ENCODE measurements at places on chromosomes 12 and 14.
A peak's percentile ranks its signal among the peaks of the same experiment; 100 is the strongest.

DNA sequence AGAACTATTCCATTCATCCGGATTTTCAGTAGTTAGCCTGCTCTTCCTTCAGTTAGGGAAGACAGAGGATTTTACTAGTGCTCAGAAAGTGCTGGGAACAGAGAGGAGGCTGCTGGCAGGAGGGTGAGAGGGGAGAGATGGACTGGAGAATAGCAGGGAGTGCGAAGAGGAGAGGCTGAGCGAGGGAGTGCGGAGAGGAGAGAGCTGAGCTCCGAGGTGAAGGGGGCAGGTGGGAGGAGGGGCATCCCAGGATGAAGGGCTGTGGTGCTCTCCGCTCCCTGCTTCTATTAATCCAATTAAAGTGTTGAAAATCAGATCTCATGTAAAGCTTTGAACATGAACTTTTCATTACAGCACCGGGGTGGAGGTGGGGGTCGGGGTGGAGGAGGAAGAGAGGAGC is 20.4 kb upstream of the SMOC1 start:
- no peak for DNase-seq

- no peak for DNase-seq
Observed at GRCh38 chr12:42186793-42187192, 42.1 kb upstream of the GXYLT1 start.

- no peak for DNase-seq
Observed at GRCh38 chr12:77062846-77063461, 2.4 kb downstream of the E2F7 start.

GRCh38 chr12:103441437-103442181 is 54.2 kb downstream of the C12orf42 start:
- no peak for DNase-seq

DNA sequence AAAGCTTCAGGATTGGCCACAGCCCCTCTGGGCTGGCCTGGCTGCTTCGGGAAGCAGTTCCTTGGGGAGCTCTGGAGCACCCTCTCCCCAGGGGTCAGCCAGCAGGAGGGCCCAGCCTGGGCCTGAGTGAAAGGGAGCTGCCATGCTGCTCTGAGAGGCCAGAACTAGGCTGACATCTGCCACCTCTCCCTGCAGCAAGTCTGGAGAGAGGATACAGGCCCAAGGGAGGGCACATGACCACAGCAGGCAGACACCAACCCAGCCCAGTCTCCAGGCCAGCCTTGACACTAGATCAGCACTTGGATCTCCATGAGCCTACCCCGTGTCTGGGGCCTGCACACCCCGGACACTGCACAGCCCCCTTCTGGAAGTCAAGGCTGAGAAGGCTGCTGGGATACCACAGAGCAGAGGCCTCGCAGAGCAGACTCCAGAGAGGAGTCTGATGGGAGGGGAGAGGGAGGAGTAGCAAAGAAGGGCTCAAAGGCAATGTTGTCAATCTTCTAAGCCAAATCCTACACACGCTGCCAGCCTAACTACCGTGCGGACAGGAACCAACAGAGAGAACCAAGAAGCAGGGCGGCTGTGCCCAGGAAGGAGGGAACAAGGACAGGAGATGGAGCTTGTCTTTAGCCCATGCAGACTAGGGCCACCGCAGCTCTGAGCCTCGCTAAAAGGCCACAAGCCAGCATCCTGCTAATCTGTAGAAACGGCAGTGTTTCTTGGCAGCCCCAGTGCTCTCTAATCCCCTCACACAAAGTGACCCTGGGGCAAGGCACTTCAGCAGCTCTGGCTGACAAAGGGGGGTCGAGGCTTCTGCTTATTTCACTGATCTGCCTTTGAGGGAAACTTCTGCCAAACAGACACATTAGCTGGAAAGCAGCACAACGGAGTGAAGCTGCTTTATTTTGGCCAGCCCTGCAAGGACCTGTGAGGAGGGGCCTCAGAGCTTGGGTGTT is 12.9 kb downstream of the COL2A1 start:
- DNase-seq = no peak

DNA sequence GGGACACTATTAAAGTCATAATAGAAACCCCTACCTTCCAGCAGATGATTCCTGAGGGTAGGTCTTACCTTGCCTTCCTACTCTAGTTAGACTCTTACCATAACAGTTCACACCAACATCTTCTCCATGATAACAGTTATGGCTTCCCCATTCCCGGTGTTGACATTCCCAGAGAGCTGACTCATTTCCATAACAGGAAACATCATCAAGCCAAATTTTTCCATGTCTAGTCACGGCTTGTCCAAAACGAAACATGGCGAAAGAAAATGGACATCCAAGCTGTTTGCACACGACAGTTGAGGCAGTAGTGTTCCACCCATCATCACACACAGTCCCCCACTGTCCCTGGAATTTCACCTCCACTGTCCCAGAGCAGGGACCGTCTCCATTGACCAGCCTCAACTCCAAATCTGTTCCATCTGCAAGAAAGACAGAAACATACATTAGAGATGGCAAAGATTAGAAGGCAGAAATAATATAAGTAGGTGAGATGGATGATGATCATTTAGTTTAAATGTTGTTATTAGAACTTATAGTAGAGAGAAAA is 10.6 kb downstream of the CD163L1 start:
- no peak for DNase-seq

- DNase-seq = no peak
Observed at GRCh38 chr14:35158951-35159653, 36.8 kb downstream of the PRORP start.

DNA sequence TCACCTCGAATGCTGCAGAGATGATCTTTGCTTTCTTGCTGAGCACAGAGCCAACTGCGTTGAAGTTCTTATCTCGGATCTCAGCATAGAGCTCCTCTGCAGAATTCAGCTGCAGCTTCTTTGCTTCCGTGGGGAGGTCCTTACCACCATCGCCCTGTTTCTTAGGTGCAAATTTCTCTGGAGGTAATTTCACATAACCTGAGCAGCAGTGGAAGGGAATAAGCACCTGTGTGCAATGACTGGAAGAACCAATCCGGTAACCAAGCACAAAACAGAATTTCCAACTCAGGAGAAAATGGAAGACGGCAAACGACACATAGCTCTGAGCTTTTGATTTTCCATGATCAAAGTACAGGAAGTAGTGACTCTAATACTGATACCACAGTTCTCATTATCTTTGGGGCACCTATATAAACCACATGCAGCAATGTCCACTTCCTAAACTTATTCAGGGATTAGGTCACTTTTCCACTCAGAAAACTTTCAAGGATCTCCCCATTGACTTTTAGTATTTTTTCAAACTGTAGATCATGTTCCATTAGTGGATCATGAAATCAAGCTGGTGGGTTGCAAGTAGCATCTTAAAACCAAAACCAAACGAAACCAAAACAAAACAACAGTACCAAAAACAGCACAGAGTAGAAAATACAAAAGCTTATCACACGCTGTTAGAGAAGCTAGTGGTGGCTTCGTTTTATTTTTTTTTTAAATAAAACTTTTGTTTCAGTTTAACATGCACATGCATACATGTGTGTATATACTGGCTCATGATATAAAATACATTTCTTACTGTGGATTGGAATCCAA is 18.9 kb upstream of the DIABLO start:
- no peak for DNase-seq

DNA sequence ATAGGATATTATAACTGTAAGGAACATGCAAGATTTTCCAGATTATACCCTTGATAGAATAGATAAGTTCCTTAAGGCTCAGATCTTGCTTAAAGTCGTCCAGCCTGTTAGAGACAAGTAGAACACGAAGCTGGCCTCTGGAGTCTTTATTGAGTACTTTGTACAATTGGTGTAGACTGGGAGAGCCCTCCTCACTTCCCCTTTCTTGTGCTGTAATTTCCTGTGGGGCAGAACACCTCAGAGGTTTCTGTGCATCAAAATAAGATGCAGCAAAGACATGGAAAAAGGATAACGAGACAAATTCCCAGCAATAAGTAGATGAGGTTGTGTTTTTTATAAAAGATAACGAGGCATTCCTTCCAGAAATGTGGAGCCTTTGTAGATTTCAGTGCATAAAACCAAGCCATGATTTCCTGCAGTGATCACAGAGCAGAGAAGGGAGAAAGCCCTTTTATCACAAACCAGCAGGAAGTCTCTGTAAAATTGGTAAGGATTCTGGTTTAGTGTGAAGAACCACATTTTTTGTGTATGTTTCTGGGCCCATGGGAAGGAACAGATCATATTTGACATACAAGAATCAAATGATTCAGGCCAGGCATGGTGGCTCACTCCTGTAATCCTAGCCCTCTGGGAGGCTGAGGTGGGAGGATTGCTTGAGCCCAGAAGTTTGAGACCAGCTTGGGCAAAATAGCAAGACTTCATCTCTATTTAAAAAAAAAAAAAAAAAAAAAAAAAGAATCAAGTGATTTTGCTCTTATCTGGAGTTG is 18.0 kb downstream of the GPRC5A start:
- no peak for DNase-seq

DNA sequence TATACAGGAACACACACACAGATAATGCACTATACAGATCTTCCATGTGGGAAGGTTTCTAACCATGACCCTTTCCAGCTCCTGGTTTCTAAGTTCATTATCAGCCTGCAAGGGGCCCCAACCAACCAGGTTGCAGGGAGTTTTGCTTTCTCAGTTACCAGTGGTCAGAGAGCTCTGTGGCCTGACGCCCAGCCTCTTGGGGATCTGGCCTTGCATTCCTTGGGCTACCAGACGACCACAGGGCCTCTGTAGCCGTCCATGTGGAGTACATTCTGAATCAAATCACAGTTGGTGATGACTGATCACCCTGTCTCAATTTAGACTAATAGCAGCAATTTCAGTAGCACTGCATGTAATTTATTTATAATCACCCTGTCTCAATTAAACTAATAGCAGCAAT is 47.5 kb downstream of the PAH start:
- DNase-seq = no peak

GRCh38 chr14:71198687-71199086 is 291.4 kb downstream of the PCNX1 start:
- no peak for DNase-seq

GRCh38 chr12:93954166-93955112 is 193.9 kb upstream of the PLXNC1 start:
- DNase-seq = no peak

DNA sequence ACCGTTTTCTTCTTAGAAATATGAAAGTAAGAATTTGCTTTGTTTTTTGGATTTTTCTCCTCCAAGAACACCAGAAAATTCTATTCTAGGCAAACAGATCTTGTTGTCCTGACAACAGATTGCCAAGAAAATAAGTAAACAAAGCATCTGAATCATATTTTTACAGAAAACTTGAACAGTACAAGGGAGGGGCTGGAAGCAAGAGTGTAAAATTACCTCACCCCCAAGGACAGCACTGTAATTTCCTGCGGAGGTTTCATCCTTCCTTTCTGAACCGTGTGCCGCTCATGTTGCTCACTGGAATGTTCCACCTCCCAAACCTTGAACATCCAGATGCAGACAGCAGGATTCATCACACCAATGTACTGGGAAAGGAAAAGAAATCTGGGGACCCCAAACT is 5.4 kb upstream of the CAMKK2 start:
- no peak for DNase-seq

GRCh38 chr12:31471051-31471450 is 119.9 kb downstream of the DENND5B start:
- no peak for DNase-seq

- no peak for DNase-seq
Observed at GRCh38 chr12:122265886-122266229, 436 bp downstream of the VPS33A start.

- peak; percentile 66 for DNase-seq
Observed at GRCh38 chr14:65302571-65303189, 109.8 kb upstream of the FUT8 start.

DNA sequence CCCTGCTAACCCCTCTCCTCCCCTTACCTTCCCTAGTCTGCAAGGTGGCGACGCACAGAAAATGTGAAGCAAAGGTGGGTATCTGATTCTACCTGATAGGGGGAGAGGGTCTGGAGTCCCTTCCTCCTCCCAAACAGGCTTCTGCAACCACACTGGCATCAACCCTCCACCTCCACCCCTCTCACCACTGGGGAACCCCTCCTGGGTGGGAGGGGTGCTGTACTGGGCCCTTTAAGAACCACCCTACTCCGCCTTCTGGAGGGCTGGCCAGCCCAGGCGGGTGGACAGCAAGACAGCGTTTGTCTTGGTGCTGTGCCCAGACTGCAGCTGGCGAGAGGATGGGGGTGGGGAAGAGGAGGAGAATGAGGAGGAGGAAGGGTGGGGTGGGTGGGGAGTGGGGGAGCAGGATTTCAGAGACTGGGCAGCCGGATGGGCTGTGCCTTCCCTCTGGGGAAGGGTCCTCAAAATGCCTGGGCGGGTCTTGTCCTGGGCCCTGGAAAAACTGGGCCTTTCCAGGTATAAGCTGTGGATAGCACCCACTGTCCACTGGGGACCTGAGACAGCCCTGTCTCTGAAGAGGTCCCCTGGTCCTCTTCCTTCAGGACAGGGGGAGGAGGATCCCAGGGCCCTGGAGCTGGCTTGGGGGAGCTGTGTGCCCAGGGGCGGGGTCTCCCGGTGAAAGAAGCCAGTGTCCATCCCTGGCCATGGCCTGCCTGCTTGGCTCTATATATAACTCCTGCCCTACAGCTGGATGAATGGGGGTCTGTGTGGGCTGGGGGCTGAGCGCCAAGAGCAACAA is 2.8 kb downstream of the TNS2 start:
- DNase-seq = peak; percentile 21

GRCh38 chr12:104609445-104609844 is 152.7 kb downstream of the CHST11 start:
- no peak for DNase-seq

- DNase-seq = no peak
Observed at GRCh38 chr12:66573605-66574004, 105.3 kb downstream of the GRIP1 start.

- DNase-seq = peak; percentile 6
Observed at GRCh38 chr14:60736494-60736893, 1.9 kb downstream of the MNAT1 start.

DNA sequence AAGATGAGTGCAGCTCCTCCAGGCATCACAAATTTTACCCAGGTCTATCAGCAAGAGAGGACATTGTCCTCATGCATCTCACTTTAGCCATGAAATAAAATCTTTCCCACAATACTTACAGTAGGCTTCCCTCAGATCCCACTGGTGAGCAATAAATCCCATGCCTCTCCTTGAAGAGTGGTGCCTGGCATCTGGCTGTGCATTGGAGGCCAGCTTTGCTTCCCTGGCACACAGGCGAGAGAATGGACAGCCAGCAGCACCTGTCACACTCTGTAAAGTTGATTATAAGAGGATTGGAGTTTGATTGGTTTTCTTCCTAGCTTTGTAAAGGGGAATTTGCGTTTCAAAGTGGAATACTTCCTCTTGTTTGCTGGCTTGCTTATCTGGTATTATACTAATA is 1153.9 kb downstream of the AACS start:
- DNase-seq = no peak

- DNase-seq = no peak
Observed at GRCh38 chr12:91978143-91978542, 167.5 kb downstream of the BTG1 start.

- DNase-seq = no peak
Observed at GRCh38 chr12:130557886-130558765, 158.0 kb downstream of the RIMBP2 start.

DNA sequence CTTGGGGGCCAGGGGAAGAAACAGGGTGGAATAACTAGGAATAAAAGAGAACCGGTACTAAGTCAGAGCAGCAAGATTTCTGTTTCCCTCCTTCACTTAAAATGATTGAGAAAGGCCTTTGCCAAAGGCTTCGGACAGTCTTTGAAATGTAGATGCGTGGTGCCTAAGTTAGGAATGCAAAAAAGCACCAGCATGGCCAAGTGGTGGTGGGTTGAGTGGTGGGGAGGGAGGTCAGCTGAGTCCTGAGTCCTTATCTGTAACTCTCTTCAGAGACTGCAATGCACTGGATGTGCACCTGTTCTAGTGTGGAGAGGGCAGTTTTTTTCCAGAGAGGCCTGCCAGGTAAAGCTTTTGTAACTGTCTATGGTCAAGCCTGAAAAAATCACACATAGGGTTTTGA is 919.9 kb downstream of the FSCB start:
- DNase-seq = no peak

GRCh38 chr14:53912021-53912420 is 44.6 kb downstream of the BMP4 start:
- no peak for DNase-seq

Measured in NCI-H1105 (cell line).